ENCODE measurements at places on chromosomes 3 and 15.

GRCh38 chr15:74136540-74136813 is 6.1 kb downstream of the ISLR2 start:
- no peak for DNase-seq

DNA sequence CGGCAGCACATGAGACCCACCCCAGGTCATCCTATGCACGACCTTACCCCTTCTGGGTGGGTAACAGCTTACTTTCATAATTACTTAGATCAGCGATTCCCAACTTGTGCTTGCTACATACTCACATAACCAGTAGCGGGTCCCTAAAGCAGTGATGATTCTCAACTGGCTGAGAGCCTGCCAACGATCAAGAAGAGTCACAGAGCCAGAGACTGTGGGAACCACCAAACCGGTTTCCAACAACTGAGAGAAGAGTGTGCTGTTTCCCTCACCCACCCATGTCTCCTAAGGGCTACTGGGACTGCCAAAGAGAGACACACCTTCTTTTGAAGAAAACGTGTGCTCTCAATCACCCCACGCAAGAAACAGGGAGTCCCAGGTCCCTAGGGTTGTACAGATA is 12.0 kb upstream of the XXYLT1 start:
- DNase-seq = no peak

GRCh38 chr3:55147406-55147805 is 219.5 kb upstream of the LRTM1 start:
- DNase-seq = no peak

DNA sequence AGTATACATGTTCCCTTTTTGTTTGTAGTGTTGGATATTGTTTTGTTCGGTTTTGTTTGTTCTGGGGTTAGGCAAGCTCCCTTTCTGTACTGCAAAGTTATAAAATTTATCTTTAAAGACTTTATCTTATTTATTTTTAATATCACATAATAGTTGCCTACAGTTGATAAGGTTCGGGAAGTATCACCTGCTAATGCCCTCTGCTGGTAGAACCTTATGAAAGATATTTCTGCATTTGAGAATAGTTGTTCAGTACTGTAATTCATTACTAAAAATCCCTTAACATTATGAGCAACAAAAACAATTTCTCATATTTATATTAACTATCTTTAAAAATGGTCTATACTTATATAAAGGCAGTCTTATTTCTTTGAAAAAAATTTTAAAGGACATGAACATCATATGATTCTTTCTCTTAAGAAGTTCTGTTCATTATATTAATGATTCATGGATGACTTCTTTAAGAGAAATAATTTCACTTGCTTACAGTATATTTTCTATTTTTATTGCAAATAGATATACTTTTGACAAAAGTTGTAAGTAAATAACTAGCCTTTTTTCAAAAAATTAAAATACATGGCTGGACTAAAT is 1126.8 kb downstream of the SI start:
- no peak for DNase-seq

- DNase-seq = no peak
Measured at GRCh38 chr15:49758856-49759255, 138.0 kb downstream of the DTWD1 start.

- DNase-seq = no peak
Measured at GRCh38 chr15:81098349-81098748, 35.7 kb upstream of the CFAP161 start.
